ENCODE measurements at places on chromosomes 3 and 15. TPM values are rescaled to one million over a fixed set of nuclear protein-coding genes. Genes with fewer than 3 reads are reported as not detected.

DNA sequence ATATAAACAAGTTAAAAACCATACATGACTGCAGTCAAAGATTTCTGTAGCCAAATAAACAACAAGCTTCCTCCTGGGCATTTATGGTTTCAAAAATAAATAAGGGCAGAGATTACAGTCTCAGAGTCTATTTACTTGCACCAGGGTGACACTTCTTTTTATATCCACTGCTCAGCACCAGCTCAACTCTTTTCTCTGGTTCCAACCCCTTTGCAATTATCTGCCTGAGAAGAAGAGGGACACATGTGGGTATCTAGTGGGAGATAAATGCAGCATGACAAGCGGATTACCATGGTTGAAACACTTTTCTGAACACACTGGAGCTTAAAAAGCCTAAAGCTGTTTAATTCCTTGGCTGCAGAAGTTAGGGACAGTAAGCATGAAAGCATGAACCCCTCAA, 311.5 kb downstream of the CNTN3 start:
- no peaks in the 10 kb centered on the region for H3K4me1 ChIP-seq
- H3K4me3 ChIP-seq: no peak overlapping the region
- H3K27me3 ChIP-seq: no peaks in the 10 kb centered on the region
- H3K27ac ChIP-seq: no peak overlapping the region
- no peak for DNase-seq
- no peaks in the 10 kb centered on the region for H3K36me3 ChIP-seq

The CTXN2 gene
- total RNA-seq: not detected

The POLR2H gene
- 73.9 TPM for total RNA-seq

DNA sequence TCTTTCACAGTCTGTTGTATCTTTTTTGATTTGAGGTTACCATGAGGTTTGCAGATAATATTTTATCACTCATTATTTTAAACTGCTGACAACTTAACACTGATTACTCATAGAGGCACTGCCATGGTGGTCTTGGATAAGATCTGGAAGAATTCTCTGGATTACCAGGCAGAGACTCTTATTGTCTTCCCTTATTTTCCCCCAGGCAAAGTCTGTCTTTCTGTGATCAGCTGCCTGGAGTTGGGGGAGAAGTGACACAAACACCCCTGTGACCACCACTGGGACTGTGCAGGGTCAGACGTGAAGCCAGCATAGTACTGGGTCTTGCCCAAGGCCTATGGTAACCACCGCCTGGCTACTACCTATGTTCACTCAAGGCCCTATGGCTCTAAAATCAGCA, 4.7 kb downstream of the PATL2 start:
- H3K4me1 ChIP-seq: peaks cover 26% of the 10 kb centered on the region
- no peak for DNase-seq
- H3K36me3 ChIP-seq: peaks cover 69% of the 10 kb centered on the region
- H3K27me3 ChIP-seq: no peaks in the 10 kb centered on the region

GRCh38 chr15:40320931-40321371, 2.5 kb upstream of the INAFM2 start:
- H3K36me3 ChIP-seq: peaks cover 5% of the 10 kb centered on the region
- peaks cover 28% of the 10 kb centered on the region for H3K27me3 ChIP-seq
- H3K27ac ChIP-seq: no peak overlapping the region
- peaks cover 24% of the 10 kb centered on the region for H3K4me1 ChIP-seq
- H3K4me3 ChIP-seq: no peak overlapping the region

GRCh38 chr3:46553154-46553553, 12.9 kb downstream of the LRRC2 start:
- peaks cover 36% of the 10 kb centered on the region for H3K27me3 ChIP-seq
- no peak for DNase-seq
- no peak overlapping the region for H3K27ac ChIP-seq
- H3K36me3 ChIP-seq: no peaks in the 10 kb centered on the region

DNA sequence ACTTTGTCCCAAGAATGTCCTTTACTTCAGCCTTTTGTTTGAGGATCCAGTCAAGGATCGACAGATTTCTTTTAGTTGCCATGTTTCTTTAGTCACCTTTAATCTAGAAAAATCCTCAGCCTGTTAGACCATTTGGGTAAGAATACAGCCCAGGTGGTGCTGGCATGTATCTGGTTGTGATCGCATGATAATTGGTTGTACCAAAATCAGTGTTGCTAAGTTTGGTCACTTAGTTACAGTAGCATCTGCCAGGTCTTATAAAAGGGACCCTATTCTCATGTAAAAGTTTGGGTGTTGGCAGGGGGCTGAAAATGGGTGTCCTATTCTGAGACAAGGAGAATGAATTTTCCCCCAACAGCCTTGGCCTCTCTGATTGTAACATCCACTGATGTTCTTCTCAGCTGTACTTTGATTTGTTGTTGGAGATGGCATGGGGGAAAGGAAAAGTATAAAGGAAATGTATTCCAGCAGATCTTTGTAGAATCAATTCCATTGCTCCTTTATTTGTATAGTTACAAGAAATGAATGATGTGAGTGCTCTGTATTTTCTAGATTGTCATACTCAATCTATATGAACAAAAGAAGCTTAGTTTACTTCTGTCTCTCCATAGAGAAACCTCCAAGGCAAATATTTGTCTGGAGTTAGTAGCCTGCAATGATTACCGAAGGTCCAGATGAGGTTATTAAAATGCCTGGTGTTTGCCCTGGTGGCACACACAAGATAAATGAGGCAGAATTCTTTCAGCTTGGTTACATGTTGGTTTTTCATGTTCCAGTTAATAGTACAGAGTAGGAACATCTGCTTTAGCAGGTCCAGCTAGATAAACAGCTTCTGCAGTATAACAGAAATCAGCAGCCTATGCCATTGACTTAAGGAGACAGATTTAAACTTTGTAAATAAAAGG, 65.7 kb downstream of the CMTM8 start:
- peak overlapping the region; percentile 52 for H3K27ac ChIP-seq
- H3K4me1 ChIP-seq: peaks cover 40% of the 10 kb centered on the region
- no peak for DNase-seq
- H3K4me3 ChIP-seq: no peak overlapping the region

DNA sequence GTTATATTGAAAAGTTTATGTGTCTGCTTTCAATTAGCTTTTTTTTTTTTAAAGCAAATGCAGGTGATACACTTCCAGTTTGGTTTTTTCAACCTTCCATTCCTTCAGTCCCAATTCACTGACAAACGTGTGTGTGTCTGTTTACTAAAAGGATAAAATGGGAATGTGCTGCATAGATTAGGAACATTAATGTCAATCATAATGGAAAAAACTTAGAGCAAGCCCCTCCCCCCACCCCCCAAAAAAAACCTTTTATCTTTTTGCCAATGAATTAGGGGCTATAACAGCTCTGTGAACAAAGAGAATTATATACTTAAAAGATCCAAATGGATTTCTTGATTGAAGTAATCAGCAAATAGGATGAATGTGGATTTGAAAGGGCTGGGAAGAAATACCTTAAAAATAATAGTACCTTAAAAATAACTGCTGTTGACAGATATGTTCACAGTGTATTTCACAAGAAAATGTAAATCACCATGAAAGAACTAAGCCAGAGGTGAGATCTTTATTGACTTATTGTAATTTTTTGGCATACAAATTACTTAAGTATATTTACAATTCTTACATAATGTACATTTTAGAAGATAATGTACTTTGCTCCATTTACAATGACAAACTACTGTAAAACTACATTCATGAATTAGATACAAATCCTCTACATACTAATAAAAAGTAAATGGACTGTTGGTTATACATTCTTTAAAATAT, 3.5 kb upstream of the XXYLT1 start:
- H3K4me3 ChIP-seq: no peak overlapping the region
- peaks cover 10% of the 10 kb centered on the region for H3K36me3 ChIP-seq
- peaks cover 15% of the 10 kb centered on the region for H3K4me1 ChIP-seq
- no peaks in the 10 kb centered on the region for H3K27me3 ChIP-seq

The SLC25A38 gene
- 34.2 TPM for total RNA-seq

The TTC14 gene
- total RNA-seq: 68.7 TPM

The RTP1 gene
- not detected for total RNA-seq

DNA sequence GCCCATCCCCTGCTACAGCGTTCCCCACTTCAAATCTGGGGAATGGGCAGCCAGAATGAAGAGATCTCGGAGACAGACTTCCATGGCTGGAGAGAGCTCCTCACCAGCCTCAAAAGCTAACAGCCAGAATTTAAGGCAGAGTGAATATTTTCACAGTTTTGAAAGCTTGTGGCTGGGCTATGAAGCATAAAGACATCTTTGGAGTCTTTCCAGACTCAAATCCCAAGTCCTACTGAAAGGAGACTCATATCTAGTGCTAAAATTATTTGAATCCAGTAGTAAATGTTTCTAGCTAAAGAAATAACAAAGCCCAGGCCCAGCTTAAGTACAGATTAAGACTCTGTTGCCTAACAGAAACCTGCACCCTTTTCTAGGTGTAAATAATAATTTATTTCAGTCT, 628.4 kb upstream of the ALCAM start:
- no peak for DNase-seq
- peaks cover 3% of the 10 kb centered on the region for H3K27me3 ChIP-seq
- no peak overlapping the region for H3K27ac ChIP-seq
- no peaks in the 10 kb centered on the region for H3K36me3 ChIP-seq
- H3K4me1 ChIP-seq: no peaks in the 10 kb centered on the region

DNA sequence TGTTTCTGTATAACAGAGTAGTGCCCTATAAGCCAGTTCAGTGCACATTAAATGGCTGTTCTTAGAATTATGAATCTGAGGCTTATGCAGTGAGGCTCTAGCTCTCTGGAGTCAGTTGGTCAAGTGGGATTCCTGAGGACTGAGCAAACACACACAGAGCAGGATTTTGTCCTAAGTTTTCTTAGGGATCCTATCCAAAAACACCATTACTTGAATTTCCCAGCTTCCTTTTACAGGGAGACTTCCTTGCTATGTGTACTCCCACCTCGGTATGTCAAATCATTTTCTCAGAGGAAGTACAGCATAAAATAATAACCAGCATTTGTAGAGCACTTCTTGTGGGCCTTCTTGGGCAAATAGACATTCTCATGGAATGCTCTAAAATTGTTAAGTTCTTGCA, 63.1 kb upstream of the GOLGA6B start:
- no peak overlapping the region for H3K27ac ChIP-seq
- DNase-seq: no peak
- no peak overlapping the region for H3K4me3 ChIP-seq
- no peaks in the 10 kb centered on the region for H3K4me1 ChIP-seq
- no peaks in the 10 kb centered on the region for H3K27me3 ChIP-seq

- no peaks in the 10 kb centered on the region for H3K4me1 ChIP-seq
- H3K27ac ChIP-seq: no peak overlapping the region
- no peaks in the 10 kb centered on the region for H3K36me3 ChIP-seq
- no peak for DNase-seq
- H3K27me3 ChIP-seq: peaks cover 18% of the 10 kb centered on the region
Measured at GRCh38 chr15:66236806-66237375, 16.7 kb downstream of the MEGF11 start.

The SEMA4B gene
- 29.9 TPM for total RNA-seq

DNA sequence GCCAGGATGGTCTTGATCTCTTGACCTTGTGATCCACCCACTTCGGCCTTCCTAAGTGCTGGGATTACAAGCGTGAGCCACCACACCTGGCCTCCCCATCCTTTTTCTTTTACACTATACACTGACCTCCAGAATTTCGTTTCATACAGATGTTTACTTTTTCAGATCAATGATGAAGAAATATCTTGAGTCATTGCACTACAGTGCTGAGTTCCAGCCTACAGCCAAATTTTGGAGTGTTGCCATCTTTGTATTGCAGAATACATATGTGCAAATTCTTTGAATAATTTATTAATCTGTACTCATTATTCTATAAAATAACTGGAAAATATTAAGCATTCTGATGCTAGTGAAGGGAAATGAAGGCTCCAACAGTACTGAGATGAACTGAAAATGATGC, 12.5 kb downstream of the ZPLD1 start:
- no peak overlapping the region for H3K27ac ChIP-seq
- H3K36me3 ChIP-seq: no peaks in the 10 kb centered on the region
- no peaks in the 10 kb centered on the region for H3K27me3 ChIP-seq
- H3K4me1 ChIP-seq: no peaks in the 10 kb centered on the region

DNA sequence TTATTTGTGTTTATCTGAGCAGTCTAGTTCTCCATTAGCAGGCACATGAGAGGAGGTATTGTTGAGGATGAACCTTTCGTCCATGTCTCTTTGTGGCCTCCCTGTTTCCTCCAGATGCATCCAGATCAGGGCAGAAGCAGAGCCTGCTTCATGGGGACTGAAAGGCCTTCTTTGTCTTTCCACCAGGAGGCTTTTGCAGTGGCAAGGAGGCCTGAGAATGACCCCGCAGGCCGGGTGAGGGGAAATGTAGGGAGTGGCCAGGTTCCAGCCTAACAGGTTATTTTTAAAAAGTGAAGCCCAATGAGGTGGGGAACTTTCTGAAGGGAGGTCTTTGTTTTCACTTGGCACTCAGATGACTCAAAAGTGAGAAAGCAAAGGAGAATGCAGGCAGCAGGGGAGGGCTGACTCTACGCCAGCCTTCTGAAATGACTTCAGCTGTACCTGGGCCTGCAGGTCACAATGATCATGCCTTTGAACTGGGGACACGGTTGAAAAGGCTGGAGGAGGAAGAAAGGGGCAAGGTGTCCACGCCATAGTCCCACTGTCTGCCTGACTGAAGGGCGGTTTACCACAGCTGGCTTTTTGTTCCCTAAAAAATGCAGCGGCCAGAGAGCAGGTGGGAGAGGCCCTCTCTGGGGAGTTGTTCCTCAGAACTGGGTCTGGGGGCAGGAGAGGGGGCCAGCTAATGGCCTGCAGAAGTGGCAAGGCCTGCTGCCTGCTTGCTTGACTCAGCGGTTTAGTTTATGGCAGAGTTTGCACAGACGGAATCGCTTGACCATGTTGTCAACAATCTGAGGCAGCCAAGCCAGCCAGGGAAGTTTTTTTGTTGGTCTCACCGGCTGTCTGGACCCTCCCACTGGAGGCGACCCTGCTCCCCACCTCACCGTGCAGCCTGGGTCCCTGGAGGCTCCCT, 28.7 kb downstream of the CMTM7 start:
- no peaks in the 10 kb centered on the region for H3K27me3 ChIP-seq
- peaks cover 89% of the 10 kb centered on the region for H3K4me1 ChIP-seq
- H3K27ac ChIP-seq: peak overlapping the region; percentile 76
- DNase-seq: no peak
- H3K36me3 ChIP-seq: peaks cover 22% of the 10 kb centered on the region
- no peak overlapping the region for H3K4me3 ChIP-seq

DNA sequence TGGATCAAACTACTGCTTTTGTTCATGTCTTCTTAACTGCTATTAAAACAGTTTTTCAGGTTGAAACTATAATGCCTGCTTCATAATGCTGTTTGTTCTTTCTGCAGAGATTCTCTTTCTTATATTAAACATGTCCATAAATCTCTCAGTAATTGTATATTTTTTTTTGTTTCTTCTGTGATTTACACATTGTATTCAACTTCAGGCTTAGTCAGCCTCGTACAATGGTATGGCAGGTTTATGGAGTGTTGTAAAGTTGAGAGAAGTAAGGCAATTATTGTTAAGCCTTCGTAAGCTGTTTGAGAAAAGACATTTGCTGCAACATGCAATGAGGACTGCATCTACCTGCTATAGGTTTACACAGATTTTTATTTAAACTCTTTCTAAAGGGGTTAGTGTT, 977.1 kb downstream of the DIPK2A start:
- H3K36me3 ChIP-seq: no peaks in the 10 kb centered on the region
- no peak overlapping the region for H3K27ac ChIP-seq
- H3K4me1 ChIP-seq: no peaks in the 10 kb centered on the region
- H3K27me3 ChIP-seq: no peaks in the 10 kb centered on the region

The SEMA3G gene
- 0.20 TPM for total RNA-seq

- H3K27me3 ChIP-seq: no peaks in the 10 kb centered on the region
- H3K4me1 ChIP-seq: peaks cover 48% of the 10 kb centered on the region
- H3K36me3 ChIP-seq: peaks cover 38% of the 10 kb centered on the region
- H3K27ac ChIP-seq: no peak overlapping the region
- no peak for DNase-seq
Measured at GRCh38 chr3:150414959-150415358, 6.9 kb downstream of the TSC22D2 start.

GRCh38 chr3:10485806-10486205, 19.6 kb downstream of the ATP2B2 start:
- no peak overlapping the region for H3K27ac ChIP-seq
- no peaks in the 10 kb centered on the region for H3K36me3 ChIP-seq
- no peaks in the 10 kb centered on the region for H3K27me3 ChIP-seq
- no peak for DNase-seq
- H3K4me1 ChIP-seq: no peaks in the 10 kb centered on the region

Data from activated CD4-positive, alpha-beta memory T cell treated with anti-CD3 and anti-CD28 coated beads, Interleukin-2, amount 10 ng/mL, durations not matched to agents 7 days and 5 days (primary cell).